ENCODE measurements at places on chromosomes 7 and 10. TPM values are rescaled to one million over a fixed set of nuclear protein-coding genes. Genes with fewer than 3 reads are reported as not detected.

DNA sequence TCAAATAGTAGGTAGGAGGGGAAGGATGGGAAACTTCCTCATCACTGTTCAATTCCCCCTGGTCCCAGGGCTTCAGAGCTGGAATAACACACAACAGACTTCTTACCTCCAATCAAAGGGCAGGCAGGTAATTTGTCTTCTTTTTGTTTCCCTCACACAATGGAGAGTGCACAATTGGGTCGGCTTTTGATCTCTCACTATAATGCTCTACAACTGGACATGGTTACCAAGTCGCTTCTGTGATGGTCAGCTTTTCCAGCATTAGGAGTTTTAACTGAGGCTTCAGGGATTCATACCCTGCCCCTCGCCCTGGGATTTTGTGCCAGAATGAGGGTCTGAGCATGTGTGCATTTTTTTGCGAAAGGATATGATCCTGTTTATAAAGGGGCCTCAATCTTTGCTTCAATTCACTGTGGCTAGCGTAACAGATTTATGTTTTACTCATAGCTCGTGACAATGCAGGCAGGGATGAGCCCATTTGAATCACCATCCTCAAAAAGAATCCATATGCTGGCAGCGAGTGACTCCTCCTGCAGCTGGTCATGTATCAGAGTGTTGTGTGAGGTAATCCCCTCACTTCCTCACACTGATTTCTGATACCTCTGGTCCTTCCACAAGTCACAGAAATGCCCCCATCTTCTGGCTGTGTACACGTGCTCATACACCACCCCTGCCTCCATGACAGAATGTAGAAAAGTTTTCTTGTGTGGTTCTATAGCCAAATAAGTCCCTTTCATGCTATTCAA, 189.6 kb downstream of the CTTNBP2 start:
- DNase-seq: no peak

- DNase-seq: no peak
These were observed 16.0 kb downstream of the GPER1 start for GRCh38 chr7:1103789-1104515.

DNA sequence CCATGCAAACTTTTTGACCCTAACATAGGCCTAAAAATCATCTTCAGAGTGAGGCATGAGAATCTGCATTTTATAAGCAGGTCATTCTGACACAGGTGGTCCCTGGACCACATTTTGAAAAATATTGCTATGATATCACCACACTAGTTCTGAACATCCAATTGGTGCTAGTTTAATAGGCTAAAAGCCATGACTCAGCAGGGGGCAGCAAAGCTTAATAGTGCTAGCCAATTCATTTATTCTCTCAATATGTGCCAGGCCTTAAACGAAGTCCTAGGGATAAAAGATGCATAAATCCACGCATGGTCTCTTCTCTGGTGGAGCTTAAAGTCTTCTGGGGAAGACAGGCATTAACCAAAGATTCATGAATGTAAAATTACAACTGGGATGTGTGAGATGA, 10.2 kb upstream of the SLC25A28 start:
- no peak for DNase-seq

- no peak for DNase-seq
These were observed 8.4 kb downstream of the FOXL3 start for GRCh38 chr7:298375-298702.

DNA sequence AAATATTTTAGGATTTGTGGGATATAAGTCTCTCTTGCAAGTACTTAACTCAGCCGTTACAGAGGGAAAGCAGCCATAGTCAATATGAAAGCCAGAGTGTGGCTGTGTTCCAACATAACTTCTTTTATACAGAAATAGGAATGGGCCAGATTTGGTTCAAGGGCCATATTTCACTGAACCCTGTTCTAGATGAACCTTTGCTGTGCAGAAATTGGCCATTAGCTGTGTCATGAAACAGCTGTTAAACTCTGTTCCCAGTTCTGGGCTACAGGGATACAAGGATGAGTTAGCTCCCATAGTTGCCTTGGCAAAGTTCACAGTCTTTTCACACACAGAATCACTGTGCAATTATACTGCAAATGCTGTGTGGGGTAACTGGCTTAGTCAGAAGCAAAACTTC, 213.9 kb upstream of the LRRN3 start:
- DNase-seq: no peak

- no peak for DNase-seq
These were observed 133.6 kb downstream of the BMPER start for GRCh38 chr7:34038816-34039470.

GRCh38 chr7:100974021-100974420, 4.7 kb downstream of the MUC12 start:
- DNase-seq: no peak

DNA sequence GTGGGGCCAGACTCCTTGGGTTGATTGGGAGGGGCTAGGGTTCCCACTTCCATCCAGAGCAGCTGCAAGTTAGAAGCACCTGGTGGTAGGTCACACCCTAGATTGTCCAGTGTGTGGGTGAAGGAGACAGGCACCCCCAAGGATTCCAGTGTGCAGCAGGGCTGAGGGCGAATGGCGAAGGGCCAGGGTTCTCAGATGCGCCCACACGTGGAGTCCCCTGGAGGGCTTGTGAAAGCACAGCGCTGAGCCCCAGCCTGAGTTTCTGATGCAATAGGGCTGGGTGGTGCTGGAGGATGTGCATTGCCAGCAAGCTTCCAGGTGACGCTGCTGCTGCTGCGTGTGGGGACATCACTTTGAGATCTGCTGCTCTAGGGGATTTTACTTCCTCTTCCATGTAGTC, 25.4 kb downstream of the TBATA start:
- no peak for DNase-seq

DNA sequence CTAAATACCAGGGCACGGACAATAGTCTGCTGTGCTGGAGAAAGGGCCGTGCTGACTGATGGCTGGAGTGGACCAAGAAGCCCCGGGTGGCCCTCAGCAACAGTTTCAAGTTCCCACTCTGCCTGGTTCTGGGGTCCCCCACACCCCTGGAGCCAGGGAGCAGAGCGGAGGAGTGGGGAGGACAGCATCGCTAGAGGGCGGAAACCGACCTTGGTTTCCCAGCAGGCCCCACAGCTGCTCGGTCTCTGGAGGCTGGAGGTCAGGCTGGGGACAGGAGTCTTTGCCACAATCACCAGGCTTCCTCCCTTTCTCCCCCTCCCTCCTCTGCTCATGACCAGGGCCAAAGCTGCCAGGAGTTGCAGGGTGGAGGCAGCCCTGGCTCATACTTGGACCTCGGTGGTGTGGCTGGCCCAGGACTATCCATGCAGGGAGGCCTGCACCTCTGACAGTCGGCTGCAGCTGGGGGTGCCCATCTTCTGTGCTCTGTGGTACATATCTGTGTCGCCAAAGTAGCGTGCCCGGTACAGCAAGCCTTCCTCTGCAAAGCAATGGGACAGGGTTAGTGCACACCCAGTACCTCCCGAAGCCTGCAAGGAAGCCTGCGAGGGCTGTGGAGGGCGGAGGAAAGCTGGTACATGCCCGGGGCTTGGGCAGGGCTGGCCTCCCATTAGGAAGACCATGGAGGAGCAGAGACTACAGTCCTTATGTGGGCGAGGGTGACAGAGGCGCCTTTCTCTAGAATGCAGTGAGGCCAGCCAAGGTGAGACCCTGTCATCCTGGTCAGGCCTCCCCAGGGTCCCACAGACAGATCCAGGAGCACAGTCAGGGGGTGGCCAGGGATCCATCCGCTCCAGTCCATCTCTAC, 19.1 kb downstream of the DNAJB12 start:
- DNase-seq: no peak

DNA sequence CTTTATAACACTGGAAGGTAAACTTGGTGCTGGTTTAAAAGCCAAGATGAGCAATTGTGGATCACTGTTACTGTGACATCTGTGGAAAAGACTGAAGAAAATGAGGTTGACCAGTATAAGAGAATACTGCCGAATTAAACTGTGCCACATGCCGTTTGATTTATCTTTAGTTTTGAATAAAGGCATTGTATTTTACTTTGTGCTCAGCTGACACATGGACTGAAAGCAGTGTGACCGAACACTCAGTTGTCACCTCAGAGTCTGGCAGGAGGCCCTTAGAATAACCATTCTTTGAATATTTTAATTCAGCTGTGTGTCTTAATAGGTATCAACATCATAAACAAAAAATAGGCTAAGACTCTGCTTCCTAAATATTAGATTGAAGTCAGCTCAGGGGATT, 133.7 kb upstream of the GJD4 start:
- DNase-seq: no peak

DNA sequence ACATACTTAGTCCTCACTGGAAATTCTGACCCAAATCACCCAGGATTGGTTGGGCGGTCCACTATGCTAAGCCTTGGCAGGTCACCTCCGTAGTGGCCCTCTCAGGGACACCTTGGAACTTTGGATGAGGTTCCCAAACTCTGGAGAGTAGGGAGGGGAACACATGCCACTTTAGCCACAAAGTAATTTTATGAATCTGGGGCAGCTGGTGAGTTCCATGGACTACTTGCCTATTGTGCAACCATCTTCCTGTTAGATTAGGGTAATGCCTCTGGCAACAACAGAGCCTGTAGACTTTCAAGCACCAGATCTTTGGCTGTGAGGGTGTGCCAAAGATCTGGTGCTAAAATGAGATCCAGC, 77.7 kb downstream of the ITGB8 start:
- no peak for DNase-seq

GRCh38 chr10:21888959-21889358, 114.6 kb downstream of the DNAJC1 start:
- DNase-seq: no peak

- no peak for DNase-seq
These were observed 111.9 kb upstream of the LANCL2 start for GRCh38 chr7:55253188-55253587.

- DNase-seq: no peak
These were observed 1.5 kb downstream of the PLCE1 start for GRCh38 chr10:93995182-93995581.

GRCh38 chr10:13500201-13500600, 28.6 kb downstream of the BEND7 start:
- DNase-seq: no peak

DNA sequence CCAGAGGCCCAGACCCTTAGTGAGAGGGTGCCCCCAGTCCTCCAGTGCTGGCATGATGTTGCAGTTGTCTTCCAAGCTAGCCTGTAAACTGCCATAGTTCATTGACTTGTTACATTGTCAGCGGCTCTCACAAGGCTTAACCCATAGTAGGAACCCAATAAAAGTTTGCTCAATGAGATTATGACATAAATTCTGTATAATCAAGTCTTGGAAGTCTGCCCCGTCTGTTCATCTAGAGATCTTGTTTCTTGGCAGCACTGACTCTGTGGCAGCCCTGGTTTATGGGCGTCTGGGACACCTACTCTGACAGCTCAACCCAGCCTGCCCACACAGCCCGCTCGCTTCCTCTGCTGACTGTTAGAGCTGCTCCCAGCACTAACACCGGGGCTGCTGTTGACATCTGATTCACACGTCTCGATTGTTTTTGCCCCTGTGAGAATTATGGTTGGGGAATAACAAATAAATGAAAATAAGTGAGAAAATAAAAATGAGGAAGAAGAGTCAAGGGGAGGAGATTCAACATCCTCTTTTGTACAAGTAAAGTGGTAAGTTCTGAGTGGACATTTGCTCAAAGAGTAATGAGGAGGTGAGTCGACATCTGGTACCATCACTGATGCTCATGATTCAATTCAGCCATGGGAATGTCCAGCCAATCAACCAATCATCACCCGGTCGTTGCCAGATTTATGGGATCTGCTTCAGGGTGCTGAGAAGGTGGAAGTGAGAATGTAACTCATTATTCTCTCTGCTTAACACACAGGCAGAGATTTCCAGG, 160.8 kb downstream of the SPAG6 start:
- no peak for DNase-seq

GRCh38 chr10:20166096-20166675, 350.0 kb downstream of the PLXDC2 start:
- no peak for DNase-seq

GRCh38 chr7:55549457-55549856, 22.8 kb downstream of the VOPP1 start:
- no peak for DNase-seq

- no peak for DNase-seq
These were observed 140.6 kb downstream of the KCNMA1 start for GRCh38 chr10:77496941-77497420.

DNA sequence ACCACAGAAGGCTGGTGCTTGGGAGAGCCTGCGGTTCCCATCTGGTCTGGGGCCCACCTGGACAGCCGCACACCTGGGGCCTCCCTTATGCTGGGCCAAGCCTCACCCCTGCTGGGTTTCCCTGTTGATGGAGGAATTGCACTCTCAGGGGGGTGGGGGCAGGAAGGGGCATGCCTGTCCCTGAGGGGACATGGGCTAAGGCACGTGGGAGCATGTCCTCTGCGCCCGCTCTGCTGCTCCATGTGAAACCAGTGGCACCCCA, 43.4 kb downstream of the OAT start:
- no peak for DNase-seq

GRCh38 chr7:54833001-54833467, 74.0 kb upstream of the SEC61G start:
- no peak for DNase-seq

GRCh38 chr7:127961786-127962453, 69.3 kb downstream of the LRRC4 start:
- DNase-seq: no peak

DNA sequence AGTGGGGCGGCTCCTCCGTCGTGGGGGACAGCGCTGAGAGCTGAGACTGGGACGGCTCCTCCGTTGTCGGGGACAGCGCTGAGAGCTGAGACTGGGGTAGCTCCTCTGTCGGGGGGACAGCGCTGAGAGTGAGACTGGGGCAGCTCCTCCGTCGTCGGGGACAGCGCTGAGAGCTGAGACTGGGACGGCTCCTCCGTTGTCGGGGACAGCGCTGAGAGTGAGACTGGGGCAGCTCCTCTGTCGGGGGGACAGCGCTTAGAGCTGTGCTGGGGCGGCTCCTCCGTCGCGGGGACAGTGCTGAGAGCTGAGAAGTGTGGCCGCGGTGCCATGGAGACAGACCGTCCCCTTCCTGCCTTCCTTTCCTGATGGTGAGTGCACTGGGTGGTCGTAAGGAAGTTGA, 136.4 kb downstream of the DYNC2I1 start:
- no peak for DNase-seq

DNA sequence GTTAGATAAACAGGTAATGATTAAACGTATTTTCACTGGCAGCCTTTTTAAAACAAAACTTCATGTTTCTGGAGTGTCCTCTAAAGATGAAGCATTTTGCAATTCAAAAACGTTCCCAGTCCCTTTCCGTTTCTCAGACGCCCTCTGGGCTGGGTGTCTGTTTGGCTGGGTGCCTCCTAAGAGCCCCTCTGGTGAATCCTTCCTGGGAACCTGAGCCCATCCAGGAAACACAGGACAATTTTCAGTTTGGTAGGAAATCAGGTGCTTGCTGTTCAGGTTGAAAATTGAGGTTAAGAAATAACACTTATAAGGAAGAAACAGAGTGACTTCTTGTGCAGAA, 76.7 kb downstream of the CHN2 start:
- no peak for DNase-seq

- no peak for DNase-seq
These were observed 18.0 kb downstream of the ZNF37A start for GRCh38 chr10:38112159-38112558.

TDRD1 gene
- 0.46 TPM for total RNA-seq

CREB5 gene
- 27.9 TPM for total RNA-seq

DNAAF5 gene
- total RNA-seq: 15.7 TPM

NUTM2E gene
- total RNA-seq: not detected

CACNB2 gene
- total RNA-seq: 12.1 TPM

CALD1 gene
- total RNA-seq: 207 TPM

SEMA3A gene
- 4.3 TPM for total RNA-seq

CCL24 gene
- not detected for total RNA-seq

OGDHL gene
- not detected for total RNA-seq

CFAP43 gene
- total RNA-seq: 0.38 TPM

CALHM2 gene
- total RNA-seq: 84.1 TPM

RAB19 gene
- total RNA-seq: not detected

UROS gene
- total RNA-seq: 39.1 TPM

TM9SF3 gene
- 91.3 TPM for total RNA-seq

PRPS1L1 gene
- total RNA-seq: not detected

RSPH10B2 gene
- total RNA-seq: 0.93 TPM

PTN gene
- total RNA-seq: 26.1 TPM

All from omental fat pad (tissue), 4 donors.